B cell (primary cell): ENCODE measurements at places on chromosomes 16 and 17.

DNA sequence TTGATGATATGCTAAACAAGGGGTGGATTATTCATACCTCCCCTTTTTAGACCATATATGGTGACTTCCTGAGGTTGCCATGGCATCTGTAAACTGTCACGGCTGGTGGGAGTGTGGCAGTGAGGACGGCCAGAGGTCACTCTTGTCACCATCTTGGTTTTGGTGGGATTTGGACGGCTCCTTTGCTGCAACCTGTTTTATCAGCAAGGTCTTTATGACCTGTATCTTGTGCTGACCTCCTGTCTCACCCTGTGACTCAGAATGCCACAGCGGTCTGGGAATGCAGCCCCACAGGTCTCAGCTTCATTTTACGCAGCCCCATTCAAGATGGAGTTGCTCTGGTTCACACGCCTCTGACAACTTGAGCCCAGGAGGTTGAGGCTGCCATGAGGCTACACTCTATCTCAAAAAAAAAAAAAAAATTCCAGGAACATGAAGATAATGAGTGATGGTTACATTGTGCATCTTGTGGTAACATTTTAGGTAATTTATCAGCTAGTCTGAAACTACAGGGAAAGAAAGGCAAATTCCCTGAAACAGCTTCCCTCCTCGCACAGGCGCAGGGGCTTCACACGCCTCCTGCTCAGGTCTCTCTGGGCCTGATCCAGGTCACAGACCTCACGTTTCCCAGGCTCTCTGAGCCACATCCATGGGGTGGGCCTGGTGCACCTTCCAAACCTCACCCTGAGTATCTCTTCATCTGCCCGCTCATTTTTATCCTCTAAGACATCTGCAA is 15.3 kb upstream of the UBE2I start:
- DNase-seq, result no peak

DNA sequence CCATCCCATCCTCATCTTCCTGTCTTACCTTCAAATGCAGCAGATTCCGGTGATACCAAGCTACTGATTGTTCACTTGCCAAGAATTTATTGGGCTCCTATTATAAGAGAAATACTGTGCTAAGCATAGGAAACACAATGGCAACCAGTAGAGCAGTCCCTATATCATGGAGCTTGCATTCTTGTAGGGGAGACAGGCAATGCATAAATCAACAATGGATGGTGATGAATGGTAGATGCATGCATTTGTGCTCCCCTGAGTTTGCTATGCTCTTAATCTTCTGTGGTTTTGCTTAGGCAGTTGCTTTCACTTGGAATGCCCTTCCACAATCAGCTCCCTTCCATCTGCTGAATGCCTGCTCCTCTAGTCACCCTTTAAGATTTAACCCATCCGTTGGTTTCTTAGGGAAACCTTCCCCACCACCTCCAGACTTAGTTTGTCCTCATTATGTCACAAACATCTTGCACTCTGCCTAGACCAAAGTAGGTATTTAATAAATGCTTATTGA is 200.2 kb upstream of the TOX3 start:
- no peak for DNase-seq

DNA sequence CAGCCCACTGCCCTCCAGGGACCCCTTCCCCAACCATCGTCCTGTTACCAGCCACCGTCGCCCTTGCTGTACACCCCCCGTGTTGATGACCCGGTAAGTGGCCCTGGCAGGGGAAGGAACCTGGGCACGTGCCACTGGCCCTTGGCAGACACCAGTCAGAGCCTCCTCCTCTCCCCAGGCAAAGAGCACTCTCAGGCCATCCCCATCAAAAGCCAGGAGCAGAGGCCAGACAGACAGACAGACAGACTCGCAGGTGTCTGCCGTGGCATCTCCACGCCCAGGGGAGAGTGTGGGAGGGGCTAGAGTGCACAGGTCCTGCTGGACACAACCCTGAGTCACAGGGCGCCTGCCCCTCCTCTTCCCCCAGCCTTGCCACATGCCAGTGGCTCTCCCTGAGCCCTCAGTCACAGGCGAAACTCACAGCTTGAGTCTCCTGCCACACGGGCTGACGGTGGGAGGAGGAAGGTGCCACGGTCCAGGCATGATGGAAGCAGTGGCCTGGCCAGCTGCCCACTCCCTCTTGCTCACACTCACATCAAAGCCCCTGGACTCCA is 7.8 kb downstream of the CLCN7 start:
- DNase-seq, result no peak

DNA sequence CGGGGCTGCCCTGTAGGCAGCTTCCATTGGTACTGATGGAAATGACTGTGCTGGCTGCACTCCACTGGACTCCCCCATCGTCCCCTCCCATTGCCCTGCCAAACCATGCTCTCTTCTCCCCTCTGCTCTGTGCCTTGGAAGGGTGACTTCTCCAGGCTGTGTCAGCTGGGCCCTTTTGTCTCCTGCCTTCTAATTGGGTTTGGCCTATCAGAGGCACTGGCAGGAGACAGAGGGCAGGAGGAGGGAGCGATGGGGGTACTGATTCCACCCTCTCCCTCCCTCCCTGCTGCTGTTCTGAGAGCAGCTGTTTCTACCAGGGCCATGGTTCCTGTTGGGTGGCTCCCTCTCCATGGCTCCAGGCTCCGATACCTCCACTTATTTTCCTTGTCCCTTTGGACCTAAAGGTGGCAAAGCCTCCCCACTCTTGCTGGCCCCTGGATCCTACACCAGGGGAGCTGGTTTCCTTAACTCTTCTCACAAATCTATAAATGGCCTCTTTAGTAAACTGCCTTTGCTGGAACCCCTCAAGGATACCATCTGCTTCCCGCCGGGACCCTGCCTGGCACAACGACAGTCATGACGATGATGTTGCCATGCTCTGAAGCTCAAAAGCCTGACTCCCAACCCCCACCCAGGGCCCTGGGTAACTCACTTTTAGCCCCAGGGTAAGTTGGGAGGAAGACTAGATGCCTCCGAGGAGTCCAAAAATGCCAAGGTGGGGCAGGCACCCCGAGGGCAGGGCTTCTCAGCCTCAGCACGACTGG is 123.8 kb upstream of the RPL38 start:
- no peak for DNase-seq

DNA sequence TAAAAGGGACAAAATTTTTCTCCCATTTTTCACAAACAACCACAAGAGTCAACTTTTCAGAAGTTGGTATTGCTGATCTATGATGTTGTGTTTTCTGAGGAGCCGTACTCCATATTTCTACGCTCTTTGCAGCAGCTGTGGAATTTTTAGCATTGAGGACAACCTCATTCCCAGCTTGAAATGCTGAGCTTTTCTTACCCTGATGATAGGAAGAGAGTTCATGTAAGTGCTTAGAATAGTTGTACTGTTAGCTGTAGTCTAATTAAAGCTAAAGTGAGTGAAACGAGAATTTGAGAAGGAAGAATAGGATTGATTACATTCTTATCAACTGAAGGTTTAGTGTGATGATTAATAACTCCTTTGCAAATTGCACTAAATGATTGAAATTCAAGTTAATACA is 72.3 kb downstream of the NF1 start:
- DNase-seq, result no peak

DNA sequence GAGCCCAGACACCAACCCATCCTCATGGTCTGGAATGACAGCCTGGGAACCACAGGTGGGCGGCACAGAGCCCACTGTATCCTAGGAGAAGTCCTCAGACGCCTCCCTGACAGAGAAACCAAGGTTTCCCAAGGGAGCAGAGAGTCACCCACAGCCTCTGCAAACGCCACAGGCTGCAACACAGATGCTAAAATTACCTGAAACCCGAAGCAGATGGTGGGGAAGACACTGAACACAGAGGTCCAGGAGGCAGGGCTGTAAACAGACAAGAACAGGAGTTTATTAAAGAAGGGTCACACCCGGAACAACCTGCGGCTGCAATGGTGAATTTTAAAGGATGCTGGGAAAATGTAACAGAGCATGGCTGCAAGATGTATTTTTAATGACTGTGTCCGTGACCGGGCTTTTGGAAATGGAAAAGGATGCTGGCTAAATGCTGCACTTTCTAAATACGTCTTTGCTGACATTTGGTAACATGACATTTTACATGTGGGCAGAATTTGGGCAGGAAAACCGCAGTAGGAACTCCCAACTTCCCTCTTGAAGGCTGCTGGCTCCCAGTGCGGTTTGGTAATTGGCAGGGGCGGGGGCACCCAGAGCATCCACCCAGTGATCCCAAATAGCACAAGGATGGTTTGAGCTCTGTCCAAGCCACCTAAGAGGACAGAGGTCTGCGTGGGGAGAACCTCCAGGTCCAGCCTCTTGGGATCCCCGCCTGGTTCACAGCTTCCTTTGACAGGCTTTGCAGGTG is 13.1 kb downstream of the SLC38A8 start:
- DNase-seq, result no peak

GRCh38 chr17:35749560-35750412 is 3.3 kb downstream of the GAS2L2 start:
- DNase-seq, result no peak

DNA sequence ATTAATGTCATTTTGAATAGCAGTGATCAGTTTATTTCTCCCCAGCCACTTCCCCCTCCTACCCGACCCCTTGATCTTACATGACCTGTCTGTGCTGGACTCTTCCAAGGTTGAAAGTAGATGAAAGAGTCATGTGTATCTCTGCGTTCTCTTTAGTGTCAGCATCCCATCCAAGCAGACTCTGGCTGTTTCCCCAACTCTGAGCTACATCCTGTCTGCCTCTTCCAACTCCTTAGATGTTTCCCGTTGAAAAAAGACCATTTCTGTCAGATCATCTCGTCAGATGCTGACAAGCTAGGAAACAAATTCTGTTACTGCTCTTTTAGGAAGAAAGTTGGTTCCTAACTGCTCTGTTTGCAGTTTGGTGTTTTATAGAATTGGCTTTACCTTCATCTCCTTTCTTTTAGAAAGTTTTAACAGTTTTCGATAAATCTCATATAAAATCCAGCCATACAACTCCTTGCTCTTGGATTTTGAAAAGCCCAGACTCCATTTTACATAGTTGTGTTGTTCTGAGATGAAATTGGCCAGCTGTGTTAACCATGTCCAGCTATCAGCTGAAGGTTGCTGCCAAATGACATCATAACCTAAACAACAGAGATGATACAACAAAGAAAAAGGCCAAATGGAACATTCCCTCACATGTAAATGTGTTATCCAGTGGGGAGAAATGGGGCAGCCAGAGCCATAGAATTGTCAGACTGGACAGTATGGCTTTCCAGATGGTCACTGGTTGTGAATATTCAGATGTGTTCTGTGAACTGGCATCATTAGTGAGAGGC is 43.5 kb downstream of the CYB561 start:
- no peak for DNase-seq

DNA sequence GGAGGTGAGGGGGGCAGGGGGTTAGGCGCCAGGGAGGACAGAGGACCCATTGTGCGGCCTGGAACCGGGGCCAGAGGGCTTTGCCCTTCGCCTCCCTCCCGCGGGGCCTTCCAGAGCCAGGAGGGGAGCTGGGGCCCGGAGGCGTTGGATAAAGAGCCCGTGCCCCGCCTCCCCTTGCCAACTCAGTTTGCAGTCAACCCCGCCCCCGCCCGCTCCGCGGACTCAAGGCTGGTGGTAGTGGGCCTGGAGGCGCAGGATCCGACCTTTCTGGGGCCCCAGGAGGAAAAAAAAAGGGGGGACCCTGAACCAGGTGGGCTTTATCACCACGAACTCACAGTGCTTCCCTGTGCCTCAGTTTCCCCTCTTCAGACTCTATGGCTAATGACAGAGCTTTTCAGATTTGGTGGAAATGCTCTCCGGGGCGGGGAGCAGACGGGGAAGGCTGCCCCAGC is 2.0 kb upstream of the SPHK1 start:
- DNase-seq, result no peak

- DNase-seq, result no peak
These were observed 18.4 kb downstream of the CYB5D2 start for GRCh38 chr17:4161192-4161966.

DNA sequence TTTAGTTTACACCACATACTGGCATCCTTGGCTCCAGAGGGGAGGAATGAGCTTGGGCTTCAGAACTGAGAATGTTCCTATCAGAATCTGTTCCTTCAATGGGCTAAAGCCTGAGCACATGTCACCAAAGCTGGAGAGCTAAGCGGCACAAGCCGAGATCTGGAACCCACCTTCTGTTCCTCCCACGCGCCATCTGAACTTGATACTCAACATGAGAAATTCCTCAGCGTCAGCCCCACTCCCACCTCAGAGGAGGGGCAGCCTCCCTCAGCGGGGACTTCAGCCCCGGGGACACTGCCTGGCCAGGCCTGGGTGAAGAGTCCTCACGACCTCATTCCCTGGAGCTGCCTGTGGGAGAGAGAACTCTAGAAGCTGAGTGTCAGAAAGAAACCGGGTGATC is 22.8 kb upstream of the SLC47A1 start:
- DNase-seq, result no peak

DNA sequence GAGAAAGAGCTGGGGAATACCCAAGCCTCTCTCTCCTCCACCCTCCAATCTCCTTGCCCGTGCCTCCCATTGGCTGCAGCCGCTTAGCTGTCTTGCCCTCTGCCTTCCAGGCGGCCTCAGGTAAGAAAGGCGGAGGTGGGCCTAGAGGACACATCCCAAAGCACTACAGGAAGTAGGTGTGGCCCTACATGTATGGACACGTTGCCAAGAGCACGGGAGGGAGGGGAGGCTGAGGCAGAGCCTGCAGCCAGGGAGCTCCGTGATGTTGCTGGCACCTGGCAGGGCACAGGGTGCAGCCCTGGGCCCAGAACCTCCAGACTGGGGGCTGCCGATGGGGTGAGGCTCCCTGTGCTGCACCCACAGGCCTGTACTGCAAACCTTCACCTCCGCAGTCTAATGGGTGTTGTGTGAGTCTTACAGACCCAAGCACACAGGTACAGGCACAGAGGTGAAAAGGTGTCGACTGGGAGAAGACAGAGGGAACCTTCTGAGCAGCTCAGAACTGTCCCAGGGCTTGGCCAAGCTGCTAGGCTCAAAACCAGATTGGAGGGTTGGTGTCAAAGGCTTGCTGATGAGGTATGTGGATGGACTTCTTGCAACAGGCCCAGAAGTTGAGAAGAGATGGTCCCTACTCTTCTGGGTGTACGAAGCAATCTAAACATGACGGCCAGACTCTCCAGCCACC is 23.5 kb upstream of the FOXK2 start:
- peak; percentile 32 for DNase-seq

GRCh38 chr17:64491034-64491860 is 5.6 kb downstream of the POLG2 start:
- DNase-seq, result peak; percentile 61

DNA sequence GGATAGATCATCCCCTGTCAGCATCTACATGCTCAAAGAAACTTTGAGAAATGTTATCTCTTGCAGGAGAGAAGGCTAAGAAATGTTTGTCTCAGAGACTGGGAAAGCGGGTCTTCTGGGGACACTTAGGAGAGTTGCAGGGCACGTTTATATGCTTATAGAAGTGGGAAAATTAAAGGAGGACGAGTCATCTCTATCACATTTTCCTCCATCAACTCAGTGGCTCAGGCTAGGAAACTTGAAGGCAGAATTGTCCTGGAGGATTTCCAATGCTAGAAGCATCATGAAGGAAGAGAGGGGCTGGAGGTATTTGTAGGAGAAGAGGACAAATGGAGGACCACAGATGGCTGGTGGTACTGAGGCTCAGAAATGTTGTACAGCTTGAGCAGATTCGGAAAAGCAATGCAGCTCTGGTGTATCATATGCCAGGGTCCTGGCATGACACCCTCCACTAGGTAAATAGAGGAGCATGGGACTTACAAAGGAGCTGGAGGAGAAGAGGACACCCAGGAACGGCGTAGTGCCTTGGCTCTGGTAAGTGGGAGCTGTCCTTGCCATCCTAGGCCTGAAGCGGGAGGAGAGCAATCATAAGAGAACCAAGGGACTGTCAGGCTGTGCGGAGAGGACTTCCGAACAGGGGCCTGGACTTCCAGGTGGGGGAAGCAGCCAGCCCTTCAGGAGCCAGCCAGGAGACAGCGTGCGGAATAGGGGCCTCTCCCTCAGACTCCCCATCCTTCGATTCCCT is 4.5 kb upstream of the HS3ST3B1 start:
- no peak for DNase-seq
